ENCODE measurements at places on chromosomes 3 and 15.

GRCh38 chr15:64515196-64515595 lies 54.8 kb downstream of the ZNF609 start:
- DNase-seq = no peak

DNA sequence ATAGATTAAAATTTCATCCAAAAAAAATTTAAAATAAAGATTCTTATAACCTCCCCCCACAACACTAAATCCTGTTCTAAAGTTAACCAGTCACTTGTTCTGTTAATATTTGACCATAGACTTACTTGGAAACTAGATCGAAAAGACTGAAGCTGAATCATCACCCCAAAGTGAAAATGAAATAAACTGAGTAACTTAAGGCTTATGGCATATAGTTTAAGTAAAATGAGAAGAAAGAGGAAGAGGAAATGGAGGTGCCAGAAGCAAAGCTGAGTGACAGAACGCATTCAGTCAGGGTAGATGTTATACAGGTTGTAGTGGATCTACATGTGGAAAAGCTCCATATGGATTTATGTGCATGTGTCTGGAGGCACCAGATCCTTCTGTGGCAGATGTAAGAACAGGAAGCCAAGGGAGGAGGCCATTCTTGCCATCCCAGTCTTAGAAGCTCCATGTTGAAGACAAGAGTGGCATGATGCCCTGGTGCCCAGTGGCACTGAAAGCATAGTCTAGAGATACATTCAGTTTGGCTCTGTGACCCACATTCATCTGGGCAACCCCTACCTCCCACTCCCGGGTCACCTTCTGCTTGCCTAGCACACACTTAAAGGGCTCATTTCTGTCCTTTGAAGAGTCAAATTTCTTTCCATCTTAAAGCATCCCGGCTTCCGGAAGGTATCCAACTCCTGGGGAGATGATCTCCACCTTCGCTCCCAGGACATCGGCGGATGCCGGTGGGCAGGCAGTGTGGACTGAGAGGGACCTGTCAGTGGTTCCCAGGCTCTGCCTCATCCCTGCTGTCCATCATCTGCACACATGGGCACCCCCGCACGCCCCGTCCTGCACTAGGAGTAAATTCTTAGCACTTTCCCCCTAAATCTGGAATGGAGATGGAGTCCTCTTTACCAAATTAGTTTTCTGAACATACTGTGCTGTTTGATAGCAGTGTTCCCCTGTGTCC lies 90.8 kb downstream of the NEO1 start:
- no peak for DNase-seq

- DNase-seq = no peak
Observed at GRCh38 chr3:155512867-155513261, 219.4 kb upstream of the STRIT1 start.

GRCh38 chr3:188707381-188708288 lies 464.1 kb upstream of the TPRG1 start:
- no peak for DNase-seq

- DNase-seq = no peak
Observed at GRCh38 chr3:15151166-15151565, 52.2 kb upstream of the RBSN start.

GRCh38 chr15:95401587-95401986 lies 928.9 kb upstream of the NR2F2 start:
- no peak for DNase-seq

DNA sequence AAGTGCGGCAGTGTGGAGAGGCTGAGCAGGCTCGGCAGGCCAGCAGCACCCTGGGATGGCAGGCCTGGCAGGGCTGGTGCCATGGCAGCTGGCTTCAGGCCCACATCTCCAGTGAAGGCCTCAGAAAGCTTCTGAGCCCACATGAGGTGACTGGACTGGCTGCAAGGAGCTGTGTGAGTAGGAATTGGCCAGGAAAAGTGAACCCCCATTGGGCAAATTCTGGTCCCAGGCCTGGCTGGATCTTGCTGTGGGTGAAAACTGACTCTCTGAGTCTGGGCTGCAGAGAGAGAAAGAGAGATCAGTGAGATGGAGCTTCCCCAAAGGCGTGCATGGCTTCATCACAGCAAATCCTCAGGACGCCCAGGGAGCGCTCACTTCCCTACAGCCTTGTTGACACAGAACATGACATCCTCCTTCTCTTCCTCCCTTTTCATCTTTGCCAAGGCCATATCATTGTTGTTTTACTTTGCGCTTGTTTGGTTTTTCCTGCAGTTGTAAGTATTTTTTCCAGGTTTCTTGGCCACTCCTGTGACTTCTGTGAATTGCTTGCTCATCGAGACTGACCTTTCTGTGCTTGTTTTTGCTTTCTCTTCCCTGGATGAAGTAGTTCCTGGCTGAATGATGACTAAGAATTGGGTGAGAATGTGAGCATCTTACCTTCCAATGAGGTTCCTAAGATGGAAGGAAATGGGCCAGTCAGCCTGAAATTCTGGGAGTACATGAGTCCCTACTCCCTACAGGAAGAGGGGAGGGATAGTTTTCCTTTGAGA lies 299.1 kb downstream of the TLE3 start:
- DNase-seq = no peak

- peak; percentile 4 for DNase-seq
Observed at GRCh38 chr15:51623386-51623938, 891 bp upstream of the DMXL2 start.

GRCh38 chr3:129184396-129184657 lies 631 bp upstream of the CNBP start:
- no peak for DNase-seq

DNA sequence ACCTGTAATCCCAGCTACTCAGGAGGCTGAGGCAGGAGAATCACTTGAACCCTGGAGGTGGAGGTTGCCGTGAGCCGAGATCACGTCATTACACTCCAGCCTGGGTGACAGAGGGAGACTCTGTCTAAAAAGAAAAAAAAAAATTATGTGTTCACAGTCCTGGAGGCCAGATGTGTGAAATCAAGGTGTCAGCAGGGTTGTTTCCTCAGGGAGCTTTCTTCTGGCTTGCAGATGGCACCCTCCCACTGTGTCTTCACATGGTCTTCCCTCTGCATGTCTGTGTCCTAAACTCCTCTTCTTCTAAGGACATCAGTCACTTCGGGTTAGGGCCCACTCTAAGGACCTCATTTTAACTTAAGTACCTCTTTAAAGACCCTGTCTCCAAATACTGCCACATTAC lies 56.1 kb upstream of the UBE2E1 start:
- DNase-seq = no peak

GRCh38 chr3:173945806-173946205 lies 548.3 kb downstream of the NLGN1 start:
- DNase-seq = no peak

- no peak for DNase-seq
Observed at GRCh38 chr15:36550650-36551049, 28.8 kb upstream of the CDIN1 start.

DNA sequence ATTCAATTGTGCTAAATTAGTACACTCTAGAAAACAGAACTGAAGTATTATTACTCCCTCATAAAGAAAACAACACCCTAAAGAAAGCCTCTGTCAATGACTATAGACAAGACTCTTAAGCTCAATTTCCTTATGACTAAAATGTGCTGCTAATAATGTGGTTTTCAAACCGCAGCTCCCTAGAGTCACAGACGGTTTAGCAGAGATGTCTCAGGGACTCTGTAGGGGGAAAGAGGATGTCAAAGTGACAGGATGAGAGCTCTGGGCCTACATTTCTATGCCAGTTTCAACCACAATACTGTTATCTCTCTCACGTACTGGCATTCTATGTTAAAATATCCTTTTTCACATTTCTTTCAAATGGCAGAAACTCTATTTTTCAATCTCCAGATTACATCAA lies 37.6 kb upstream of the WDR49 start:
- peak; percentile 44 for DNase-seq

- no peak for DNase-seq
Observed at GRCh38 chr3:174955513-174956016, 96.4 kb downstream of the NAALADL2 start.

GRCh38 chr3:103136621-103137020 lies 701.8 kb downstream of the ZPLD1 start:
- DNase-seq = no peak

DNA sequence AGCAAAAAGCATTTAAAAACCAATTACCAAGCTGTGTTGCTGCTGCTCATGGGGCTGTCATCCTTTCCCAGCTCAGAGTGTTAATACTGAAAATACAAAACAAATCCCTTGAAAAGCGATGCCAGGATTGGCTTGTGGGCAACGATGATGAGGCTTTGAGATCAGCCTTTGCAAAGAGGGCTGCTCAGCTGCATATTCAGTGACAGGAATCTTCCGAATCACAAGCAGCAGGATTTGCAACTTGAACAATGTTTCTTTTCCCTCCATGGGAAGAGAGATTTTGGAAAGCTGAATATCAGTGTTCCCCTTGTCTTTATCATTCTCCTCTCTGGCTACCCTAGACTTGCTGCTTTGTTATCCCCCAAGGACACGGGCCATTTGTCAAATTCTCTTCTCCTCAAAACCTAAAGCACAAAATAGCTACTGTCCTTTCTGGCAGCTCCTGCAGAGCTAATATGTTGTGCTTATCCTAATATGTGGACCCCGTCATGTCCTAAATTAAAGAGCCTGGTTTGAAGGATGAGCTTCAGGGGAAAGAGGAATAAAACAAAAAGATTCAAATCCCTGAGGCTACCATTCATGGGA lies 375.8 kb downstream of the GAP43 start:
- DNase-seq = no peak

GRCh38 chr3:127320529-127321121 lies 32.8 kb upstream of the PRR20G start:
- DNase-seq = no peak

DNA sequence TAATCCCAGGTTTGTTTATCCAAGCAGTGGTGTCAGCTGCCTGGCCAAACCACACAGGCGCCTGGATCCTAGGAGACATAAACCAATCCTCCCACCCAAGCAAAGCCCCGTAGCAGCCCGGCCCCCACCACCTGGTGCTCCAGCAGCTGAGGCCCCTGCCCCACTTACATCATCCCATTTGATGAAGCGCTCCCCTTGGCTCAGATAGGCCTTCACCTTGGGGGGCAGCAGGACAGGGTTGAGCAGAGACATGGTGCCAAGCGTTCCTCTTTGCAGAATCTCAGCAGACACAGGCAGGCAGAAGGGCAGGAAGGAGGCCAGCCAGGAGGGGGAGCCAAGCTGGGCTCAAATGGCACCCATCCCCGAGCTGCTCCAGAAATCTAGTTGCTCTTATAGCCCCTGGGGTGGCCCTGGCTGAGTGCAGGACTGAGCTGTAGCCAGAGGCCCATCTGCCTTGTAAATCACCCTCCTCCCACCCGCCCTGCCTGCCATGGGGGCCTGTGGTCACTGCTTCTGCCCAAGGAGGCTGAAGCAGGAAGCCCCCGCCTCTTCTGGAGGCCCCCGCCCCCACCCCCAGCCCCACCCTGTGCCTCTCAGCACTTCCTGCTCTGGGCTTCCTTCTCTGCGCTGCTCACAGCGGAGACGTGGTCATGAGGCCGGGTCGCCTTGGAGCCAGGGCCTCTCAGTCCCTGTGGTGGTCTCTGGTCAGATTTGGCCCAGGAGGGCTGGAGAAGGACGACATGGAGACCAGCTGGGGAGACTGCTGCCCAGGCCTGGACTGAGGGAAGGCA lies at the start of gene PLCB2:
PLCB2 (minus strand) TSS at position 515 of the 791 bp plus-strand sequence; CDS start at position 252, 263 bp downstream.
- DNase-seq = peak; percentile 67

GRCh38 chr3:186929186-186929585 lies 1.1 kb upstream of the ST6GAL1 start:
- DNase-seq = no peak

GRCh38 chr3:32238453-32239306 lies at the start of gene CMTM8:
CMTM8 (plus strand) TSS chr3:32238680; CDS start chr3:32238973, 293 bp downstream.
- peak; percentile 74 for DNase-seq

DNA sequence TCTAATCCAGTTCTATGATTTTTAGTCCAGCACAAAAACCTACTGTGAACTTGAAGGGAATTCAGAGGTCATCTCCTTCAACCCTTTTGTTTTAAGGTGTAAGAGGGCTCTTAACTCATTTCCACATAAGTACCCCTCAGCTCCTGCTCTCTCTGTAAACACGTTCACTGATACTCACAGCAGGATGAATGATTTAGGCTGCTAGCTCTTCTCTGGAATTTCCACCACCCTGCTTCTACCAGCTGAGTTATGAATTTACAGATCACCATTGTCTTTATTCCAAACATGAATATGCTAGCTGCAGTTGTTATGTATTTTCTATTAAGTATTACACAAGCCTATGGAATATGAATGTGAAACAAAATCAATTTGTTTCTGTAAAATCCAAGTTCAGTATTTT lies 101.3 kb upstream of the NANOGP8 start:
- DNase-seq = no peak

GRCh38 chr15:33746203-33746602 lies 222.1 kb upstream of the CHRM5 start:
- DNase-seq = no peak

DNA sequence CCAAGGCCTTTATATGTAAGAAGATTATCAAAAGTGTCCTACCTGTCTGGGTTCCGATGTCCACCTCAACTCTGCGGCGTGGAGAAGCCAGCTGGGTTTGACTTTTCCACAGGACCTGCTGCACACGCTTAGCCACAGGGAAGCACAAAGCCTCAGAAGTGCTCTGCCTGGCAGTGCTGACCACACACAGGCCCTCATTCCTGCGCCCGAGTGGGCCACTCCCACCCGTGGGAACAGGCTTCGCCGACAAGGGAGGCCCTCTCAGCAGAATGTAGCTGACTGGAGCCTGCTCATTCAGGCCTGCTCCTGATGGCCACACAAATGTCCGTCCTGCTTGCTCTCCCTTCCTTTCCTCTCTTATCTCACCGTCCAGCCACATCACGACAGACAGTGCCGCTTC lies 221.4 kb upstream of the LRRN1 start:
- no peak for DNase-seq

- DNase-seq = no peak
Observed at GRCh38 chr3:20406611-20407011, 220.6 kb upstream of the SGO1 start.

- DNase-seq = no peak
Observed at GRCh38 chr3:155519078-155519477, 225.6 kb upstream of the STRIT1 start.

GRCh38 chr3:3081381-3082233 lies 28.6 kb downstream of the IL5RA start:
- no peak for DNase-seq

DNA sequence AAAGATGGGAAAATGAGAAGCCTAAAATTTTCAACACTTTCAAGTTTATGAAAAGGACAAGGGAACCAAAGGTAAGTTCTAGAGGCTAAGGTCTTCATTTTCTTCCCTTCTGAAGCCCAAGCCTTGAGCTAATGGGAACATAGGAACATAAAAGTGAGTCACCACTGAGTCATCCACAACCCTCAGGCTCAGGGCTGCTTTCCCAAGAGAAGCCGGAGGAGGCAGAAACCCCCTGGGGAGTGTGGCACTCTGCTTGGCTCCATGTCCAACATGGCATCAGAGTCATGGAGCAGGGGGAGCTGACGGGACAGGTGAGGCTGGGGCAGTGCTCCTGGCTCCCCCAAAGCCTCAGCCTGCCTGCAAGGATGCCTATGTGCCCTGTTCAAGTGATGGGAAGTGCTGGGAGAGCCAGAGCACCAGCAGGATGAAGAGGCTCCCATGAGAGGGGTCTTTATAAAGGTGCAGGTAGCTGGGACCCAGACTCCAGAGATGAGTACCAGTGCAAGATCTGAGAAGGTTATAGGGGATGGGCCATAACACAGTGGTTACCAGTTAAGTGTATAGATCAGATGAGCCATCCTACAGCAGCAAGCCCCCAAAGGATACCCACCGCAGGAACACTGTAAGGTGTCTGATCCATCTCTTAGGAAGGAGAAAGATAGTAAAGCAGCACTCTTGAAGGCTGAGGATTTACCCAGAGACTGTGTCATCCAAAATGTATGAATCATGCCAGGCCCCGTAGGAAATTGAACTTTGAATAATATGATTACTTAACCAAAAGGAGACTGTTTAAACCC lies 31.8 kb upstream of the RYR3 start:
- no peak for DNase-seq

All from CD4-positive, alpha-beta T cell treated with Interleukin-1 beta for 1 hour (primary cell).